NCI-H446 treated with DMSO at 0.1 percent for 48 hours (cell line): ENCODE measurements at places on chromosomes 1 and 21.

DNA sequence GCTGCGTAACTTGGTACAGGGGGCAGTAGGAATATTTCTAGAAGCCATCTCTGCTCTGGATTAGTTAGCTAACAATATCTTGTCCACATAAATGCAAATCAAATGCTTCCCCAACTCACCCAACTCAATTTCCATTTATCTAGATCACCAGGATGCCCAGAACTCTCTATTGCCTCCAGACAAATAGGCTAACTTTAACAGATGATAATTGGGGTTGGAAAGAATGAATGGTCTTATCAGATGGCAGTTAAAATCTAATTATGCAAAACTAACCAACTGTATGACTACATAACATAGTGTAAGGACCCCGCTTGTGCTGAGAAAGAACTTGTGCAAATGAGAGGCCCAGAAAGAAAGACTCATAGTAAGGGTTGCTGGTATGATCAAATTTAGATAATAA, 1024.8 kb downstream of the PLA2G4A start:
- no peak for DNase-seq

GRCh38 chr21:40276001-40276400, 408.8 kb downstream of the PCP4 start:
- DNase-seq = no peak

- DNase-seq = no peak
These were observed 114.3 kb upstream of the RAVER2 start for GRCh38 chr1:64630611-64631010.

DNA sequence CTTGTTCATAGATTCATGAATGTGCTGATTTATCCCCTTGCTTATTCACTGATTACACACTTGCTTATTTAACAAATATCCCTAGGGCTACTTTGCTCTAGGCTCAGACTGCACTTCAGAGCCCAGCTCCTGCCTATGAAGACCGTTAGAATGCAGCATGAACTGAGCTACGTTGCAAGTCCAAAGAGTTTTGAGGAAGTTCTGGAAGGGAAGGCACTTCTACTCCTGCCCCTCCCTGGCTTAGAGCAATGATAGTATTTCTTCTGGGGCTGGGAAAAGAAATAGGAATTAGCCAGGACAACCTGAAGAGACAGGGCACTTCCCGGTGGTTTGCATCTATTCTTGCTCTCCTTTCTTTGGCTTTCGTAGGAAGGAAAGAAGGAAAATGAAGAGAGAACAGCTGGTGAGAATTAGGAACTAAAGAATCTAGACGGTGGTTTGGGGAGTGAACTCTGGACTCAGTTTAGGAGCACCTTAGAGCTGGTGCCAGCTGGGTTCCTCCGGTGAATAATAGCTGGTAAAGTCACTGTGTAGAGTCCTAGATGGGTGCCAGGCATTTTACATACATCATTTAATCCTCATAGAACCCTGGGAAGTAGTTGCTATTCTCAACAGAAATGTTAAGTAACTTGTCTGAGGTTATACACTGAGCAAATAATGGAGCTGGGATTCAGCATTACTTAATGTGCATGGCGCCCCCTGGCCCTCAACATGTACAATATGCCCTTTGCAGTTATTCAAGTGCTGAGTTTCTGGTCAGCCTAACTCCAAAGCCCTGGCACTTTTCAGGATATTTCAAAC, 65.9 kb downstream of the NDUFS5 start:
- DNase-seq = no peak

GRCh38 chr1:29703596-29704370, 467.5 kb downstream of the PTPRU start:
- no peak for DNase-seq

DNA sequence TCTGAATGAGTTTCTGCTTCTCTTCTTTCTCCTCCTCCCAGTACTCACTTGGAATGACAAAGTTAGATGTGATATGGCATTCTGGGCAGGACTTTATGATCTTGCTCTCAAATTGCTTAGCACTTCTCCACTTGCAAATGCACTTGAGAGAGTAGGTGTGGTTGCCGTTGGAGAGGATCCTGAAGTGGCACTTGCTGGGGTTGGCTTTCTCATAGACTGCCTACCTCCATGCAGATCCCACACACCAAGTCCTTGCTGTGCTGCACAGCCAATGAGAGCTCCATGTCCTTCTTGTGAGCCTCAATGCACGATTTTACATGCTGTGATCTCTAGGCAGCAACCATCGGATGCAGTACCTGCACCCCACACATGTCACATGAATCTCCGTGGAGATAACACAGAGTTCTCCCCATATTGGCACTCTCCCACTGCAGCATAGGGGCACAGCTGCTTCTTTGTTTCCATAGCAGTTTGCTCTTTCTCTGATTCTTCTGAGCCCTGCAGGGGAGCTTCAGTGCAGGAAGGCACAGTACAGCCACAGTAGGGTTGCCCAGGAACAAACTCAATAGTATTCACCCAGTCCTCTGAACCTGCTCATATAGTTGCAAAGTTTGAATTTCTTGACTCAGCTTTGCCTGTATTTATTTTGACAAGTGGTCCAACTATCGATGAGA, 45.2 kb downstream of the ZNF691 start:
- DNase-seq = no peak

GRCh38 chr1:116431870-116432500, 58.9 kb downstream of the ATP1A1 start:
- DNase-seq = no peak

- DNase-seq = no peak
These were observed 94.4 kb upstream of the GREM2 start for GRCh38 chr1:240706150-240706935.

- DNase-seq = no peak
These were observed 24.7 kb downstream of the CYP2J2 start for GRCh38 chr1:59901770-59902388.
